Kidney epithelial cell (primary cell): ENCODE measurements at places on chromosomes 5 and 9. TPM values are rescaled to one million over a fixed set of nuclear protein-coding genes. Genes with fewer than 3 reads are reported as not detected.

GRCh38 chr5:131998431-131999040, 12.9 kb downstream of the ACSL6 start:
- DNase-seq: no peak

GRCh38 chr9:108671794-108672193, 184.0 kb downstream of the ACTL7B start:
- no peak for DNase-seq

DNA sequence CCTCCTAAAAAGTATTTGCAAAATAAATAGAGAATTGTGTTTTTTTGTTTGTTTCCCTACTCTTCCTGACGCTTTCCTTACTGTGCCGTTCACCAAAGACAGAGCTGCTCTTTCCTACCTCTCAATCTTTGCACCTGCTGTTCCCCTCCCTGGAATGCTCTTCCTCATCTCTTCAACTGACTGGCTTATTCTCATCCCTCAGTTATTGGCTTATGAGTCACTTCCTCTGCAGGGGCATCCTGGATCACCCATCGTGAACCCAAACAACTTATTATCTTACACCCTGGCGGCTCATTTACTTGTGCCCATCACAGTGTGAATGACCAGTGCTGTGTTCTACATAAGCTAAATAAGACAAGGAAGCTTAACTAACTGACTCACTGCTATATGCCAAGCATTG, 36.1 kb upstream of the CCNG1 start:
- no peak for DNase-seq

PLEKHG4B gene
- 4.0 and 5.4 TPM in 2 replicates for total RNA-seq

DNA sequence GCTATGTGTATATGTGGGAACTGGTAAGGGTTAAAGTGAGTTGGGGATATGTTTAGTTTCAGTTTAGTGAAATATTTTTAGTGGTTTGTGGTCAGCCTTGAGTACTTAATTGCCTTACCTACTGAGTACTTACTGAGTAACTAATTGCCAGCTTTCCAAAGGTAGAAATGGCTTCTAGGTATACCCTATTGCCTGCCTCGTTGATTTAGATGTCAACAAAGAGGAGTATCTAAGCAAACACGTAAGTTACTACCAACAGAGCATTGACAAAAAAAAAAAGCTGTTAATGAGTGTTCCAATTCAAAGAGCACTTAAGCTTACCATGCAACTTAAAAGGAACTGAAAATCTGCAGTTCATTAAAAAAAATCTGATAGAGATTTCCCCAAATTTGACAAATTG, 8.8 kb downstream of the ATP10B start:
- peak; percentile 65 for DNase-seq

- no peak for DNase-seq
Measured at GRCh38 chr9:89553451-89554010, 51.3 kb upstream of the GADD45G start.

DNA sequence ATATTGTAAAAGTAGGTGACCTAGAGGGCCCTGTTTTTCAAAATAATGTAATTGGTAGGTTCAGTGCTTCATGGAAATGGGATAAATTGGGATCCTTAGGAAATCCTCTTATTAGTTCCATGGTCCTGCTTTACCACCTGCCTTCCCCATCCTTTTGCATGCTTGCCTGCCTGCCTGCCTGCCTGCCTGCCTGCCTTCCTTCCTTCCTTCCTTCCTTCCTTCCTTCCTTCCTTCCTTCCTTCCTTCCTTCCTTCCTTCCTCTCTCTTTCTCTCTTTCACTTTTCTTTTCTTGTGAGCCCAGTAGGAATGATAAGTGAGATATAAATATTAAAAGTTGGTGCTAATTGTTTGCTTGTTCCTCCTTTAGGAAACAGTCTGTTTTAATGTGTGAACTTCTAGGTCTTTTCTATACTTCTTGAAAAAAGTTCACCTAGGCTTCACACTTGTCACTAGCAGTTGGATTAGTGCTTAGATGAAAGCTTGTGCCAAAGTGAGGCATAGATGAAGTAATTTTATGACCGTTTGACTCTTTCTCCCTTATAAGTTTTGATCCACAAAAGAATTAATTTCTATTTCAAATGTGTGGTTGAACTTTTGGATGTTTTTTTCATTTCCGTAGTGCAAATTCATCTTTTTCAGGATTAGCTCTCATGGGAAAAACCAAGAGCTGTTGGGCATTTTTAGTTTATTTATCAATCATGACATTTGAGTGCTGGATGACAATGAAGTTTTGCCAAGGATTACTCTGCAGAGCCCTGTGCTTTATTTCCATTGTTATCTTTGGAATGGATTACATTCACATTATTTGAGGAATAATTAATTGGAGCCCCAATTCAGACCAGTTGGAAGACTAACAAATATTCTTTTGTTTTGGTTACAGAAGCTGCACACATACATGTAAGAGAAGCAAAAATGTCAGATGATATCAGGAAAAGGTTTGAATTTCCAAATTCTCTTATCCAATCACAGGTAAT, 30.7 kb downstream of the FOCAD start:
- no peak for DNase-seq

DNA sequence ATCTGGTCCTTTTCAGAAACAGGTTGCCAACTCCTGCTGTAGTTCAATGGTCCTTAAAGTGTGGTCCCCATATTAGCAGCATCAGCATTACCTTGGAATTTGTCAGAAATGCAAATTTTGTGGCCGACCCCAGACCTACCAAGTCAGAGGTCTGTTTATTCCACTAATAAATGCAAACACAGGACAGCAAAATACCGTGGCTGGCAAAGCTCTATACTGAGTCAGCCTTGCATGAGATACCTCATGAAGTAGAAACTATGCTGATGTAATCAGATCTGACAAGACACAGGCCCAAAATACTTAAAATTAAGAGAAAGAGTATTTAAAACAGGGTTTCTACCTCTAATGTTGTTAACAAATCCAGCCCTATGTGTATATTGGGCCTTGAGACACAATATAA, 3.0 kb downstream of the GOLM1 start:
- no peak for DNase-seq

DNA sequence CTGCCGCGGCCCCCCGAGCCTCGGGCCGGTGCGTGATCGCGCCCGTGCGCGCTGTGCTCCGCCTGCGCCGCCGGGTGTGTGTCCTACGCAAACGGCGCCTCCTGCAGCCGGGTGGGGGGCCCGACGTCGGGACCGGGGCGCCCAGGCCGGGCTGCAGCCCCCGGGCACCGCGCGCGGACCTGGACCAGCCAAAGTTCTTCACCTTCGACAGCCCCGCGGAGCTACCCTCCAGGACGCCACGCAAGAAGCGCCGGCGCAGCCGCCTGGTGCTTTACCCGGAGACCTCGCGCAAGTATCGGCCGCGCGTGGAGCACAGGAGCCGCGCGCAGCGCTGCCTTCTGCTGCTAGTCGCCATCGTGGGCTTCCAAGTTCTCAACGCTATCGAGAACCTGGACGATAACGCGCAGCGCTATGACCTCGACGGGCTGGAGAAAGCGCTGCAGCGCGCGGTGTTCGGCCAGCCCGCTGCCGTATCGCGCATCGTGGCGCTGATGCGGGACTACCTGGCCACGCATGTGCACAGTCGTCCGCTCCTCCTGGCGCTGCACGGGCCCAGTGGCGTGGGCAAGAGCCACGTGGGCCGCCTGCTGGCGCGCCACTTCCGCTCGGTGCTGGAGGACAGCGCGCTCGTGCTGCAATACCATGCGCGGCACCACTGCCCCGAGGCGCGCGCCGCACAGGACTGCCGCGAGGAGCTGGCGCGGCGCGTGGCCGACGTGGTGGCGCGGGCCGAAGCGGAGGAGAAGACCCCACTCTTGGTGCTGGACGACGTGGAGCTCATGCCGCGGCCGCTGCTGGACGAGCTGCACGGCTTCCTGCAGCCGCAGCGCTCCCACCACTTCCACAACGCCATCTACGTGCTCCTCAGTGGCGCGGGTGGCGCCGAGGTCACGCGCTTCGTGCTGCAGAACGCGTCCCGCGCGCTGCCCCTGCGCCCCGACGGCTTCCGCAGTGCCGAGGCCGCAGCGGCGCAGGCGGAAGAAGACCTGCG, 1.5 kb downstream of the TOR4A start:
- no peak for DNase-seq

- no peak for DNase-seq
Measured at GRCh38 chr5:104951829-104952228, 1389.2 kb upstream of the NUDT12 start.

DNA sequence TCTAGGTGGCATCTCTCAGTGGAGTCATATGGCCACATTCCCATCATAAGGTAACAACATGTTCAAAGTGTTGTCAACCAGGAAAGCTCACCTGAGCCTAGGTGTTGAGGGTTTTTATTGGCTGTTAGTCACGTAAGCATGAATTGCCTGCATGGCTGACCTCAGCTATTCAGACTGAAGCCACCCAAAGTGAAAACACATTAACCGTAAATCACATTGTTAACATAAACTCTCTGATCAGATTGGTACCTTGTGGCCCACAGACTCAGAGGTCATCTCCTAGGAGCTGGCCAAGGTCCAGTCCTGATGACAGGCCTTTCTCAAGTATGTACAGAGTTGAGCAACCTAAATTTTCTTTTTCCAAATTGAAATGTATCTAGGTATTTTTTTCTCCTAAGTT, 26.7 kb downstream of the SRFBP1 start:
- DNase-seq: no peak

- peak; percentile 55 for DNase-seq
Measured at GRCh38 chr5:38330207-38330606, 71.8 kb downstream of the EGFLAM start.

ITK gene
- not detected in 2 replicates for total RNA-seq

LHX3 gene
- total RNA-seq: not detected in 2 replicates

DNA sequence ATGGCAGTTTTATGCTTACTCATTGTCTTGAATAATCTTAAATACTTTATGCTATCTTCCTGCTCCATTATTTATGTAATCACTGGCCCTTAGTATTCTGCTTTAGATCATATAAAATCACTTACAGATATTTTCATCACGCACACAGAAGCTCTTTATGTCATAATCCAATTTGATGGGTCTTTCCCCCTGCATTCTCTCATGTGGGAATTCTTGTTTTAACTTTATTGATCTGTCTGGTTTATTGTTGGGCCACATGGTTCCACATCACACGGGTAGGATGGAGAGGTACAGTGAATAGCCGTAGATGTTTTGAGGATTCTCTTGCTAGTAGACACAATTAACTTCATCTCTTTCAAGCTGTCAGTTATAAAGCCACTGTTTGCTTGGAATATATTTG, 27.0 kb downstream of the PLPPR1 start:
- DNase-seq: no peak
